ENCODE measurements at places on chromosomes 4 and X. TPM values are rescaled to one million over a fixed set of nuclear protein-coding genes. Genes with fewer than 3 reads are reported as not detected.

The KLHL4 gene
- 1.9 TPM for polyA plus RNA-seq

The ASB9 gene
- 0.66 TPM for polyA plus RNA-seq

The HTR2C gene
- polyA plus RNA-seq = not detected

The ZNF718 gene
- 5.0 TPM for polyA plus RNA-seq

The MAGEA10 gene
- not detected for polyA plus RNA-seq

The MAGEE1 gene
- polyA plus RNA-seq = 0.45 TPM

The EGF gene
- 1.3 TPM for polyA plus RNA-seq

The ZFP92 gene
- 0.44 TPM for polyA plus RNA-seq

The HTN1 gene
- not detected for polyA plus RNA-seq

The OTUD5 gene
- polyA plus RNA-seq = 40.3 TPM

The DLG3 gene
- polyA plus RNA-seq = 5.9 TPM

The MTMR8 gene
- 1.1 TPM for polyA plus RNA-seq

The MAP3K15 gene
- not detected for polyA plus RNA-seq

The MAGEA8 gene
- polyA plus RNA-seq = not detected

The GLRB gene
- 1.0 TPM for polyA plus RNA-seq

The CC2D2A gene
- 11.8 TPM for polyA plus RNA-seq

The GAB3 gene
- polyA plus RNA-seq = 0.33 TPM

The IGSF1 gene
- not detected for polyA plus RNA-seq

The SGCB gene
- 18.3 TPM for polyA plus RNA-seq

The ZNF280C gene
- polyA plus RNA-seq = 4.7 TPM

The SLITRK4 gene
- 0.01 TPM for polyA plus RNA-seq

The NAP1L2 gene
- 2.8 TPM for polyA plus RNA-seq

The SYTL5 gene
- polyA plus RNA-seq = 0.09 TPM

The AVPR2 gene
- polyA plus RNA-seq = not detected

The XAGE1A gene
- polyA plus RNA-seq = not detected

The MAGEC3 gene
- polyA plus RNA-seq = not detected

The FATE1 gene
- not detected for polyA plus RNA-seq

The RAP1GDS1 gene
- 43.3 TPM for polyA plus RNA-seq

The FAM184B gene
- 0.01 TPM for polyA plus RNA-seq

The TRPC3 gene
- polyA plus RNA-seq = not detected

The ABHD18 gene
- 4.6 TPM for polyA plus RNA-seq

Measured in keratinocyte (primary cell).